NCI-H2029 treated with DMSO at 0.1 percent for 48 hours (cell line): ENCODE measurements at places on chromosomes 13 and 19.

- no peak for DNase-seq
These were observed 113.6 kb upstream of the MBNL2 start for GRCh38 chr13:97108530-97108900.

DNA sequence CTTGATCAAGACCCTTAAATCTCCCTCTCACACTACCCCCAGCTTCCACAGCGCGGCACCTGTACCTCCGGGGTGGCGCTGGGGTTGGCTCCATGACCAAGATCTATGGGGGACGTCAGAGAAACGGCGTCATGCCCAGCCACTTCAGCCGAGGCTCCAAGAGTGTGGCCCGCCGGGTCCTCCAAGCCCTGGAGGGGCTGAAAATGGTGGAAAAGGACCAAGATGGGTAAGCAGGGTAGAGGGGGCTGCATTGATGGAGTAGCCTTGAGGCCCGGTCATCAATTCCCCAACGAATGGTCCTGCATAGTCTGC is 8.1 kb upstream of the CD79A start:
- no peak for DNase-seq

- DNase-seq: no peak
These were observed 1.3 kb downstream of the FBXW9 start for GRCh38 chr19:12695096-12695495.

DNA sequence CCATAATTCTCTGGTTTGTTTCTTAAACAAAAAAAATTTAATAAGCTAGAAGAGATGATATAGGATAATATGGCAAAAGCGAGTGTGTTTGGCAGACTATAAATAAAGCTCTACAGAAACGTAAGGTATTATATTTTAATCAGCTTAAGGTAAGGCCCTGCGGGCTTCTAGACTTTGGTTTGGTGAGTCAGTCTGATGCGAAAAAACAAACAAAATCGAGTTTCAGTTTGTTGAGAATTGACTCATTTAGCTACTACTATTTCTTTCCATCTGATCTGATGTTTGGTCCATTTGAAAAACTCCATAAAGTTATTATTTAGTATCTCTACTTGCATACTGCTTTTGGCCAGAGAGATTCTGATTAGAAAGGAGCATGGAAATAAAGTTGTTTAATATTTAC is 138.0 kb downstream of the MIPEP start:
- no peak for DNase-seq

DNA sequence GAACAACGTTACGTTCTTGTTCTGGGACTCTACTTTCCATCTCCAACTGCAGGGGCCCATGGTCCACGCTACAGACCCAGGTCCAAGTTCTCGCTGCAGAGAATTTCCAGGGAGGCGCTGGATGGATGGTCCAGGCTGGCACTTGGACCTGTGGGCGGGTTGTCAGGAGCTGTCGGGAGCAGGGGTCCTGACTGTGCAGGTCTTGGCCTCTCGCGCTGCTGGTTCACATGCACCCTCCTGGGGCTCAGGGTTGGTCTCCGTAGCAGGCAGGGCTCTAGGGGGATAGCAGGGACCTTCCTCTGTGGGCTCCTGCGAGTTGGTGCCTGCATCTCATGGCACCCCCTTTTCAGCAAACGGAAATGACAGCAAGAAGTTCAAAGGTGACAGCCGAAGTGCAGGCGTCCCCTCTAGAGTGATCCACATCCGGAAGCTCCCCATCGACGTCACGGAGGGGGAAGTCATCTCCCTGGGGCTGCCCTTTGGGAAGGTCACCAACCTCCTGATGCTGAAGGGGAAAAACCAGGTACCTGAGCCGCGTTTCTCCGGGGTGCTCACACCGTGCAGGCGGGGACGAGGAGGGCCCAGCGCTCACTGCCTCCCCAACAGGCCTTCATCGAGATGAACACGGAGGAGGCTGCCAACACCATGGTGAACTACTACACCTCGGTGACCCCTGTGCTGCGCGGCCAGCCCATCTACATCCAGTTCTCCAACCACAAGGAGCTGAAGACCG is 6.6 kb downstream of the PTBP1 start:
- DNase-seq: no peak

DNA sequence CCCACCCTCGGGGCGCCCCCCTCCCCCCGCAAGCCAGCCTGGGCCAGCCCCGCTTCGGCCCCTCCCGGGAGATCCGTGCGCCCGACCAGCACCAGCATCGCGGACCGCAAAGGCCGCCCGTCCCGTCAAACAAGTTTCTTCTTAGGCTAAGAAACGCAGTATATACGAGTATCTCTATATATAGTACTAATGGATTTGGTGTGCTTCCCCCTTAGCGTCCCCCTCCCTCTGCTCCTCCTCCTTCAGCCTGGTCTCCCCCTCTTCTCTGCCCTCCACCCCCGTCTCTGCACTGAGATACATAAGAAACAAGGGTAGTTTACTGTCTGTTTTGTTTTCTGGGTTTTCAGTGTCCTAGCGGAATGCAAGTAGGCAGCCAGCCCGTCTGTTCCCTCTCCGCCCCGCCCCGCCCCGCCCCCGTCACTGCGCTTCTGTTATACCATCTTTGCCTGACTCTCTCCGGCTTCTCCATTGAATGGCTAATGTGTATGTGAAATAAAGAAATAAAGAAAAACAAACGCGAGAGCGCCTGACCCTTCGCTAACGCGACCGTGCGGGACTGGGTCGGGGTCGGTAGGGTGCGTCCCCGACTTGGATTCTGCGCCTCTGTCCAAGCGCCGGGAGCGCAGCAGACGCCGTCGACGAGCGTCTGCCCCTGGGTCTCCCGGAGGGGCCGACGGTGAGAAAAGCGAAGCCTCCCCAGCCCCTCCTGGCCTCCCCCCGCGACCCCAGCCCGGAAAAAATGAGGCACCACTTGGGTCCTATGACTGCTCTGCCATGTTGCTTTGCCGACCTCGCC is 4.2 kb downstream of the LYL1 start:
- DNase-seq: no peak
